ENCODE measurements at places on chromosomes 13 and 19.
A peak's percentile ranks its signal among the peaks of the same experiment; 100 is the strongest.

GRCh38 chr13:33678906-33679657 is 138.9 kb upstream of the RFC3 start:
- DNase-seq, result peak; percentile 52

GRCh38 chr13:98487016-98487415 is 89.9 kb downstream of the STK24 start:
- no peak for DNase-seq

GRCh38 chr13:47959468-47960247 is 41.4 kb downstream of the SUCLA2 start:
- DNase-seq, result no peak

- no peak for DNase-seq
Observed at GRCh38 chr13:28476919-28477708, 17.8 kb downstream of the FLT1 start.

- DNase-seq, result no peak
Observed at GRCh38 chr19:30402436-30403202, 30.4 kb downstream of the ZNF536 start.

- DNase-seq, result no peak
Observed at GRCh38 chr19:32891609-32892008, 22.0 kb upstream of the SLC7A9 start.

GRCh38 chr19:1468821-1469254 is 10.2 kb downstream of the C19orf25 start:
- no peak for DNase-seq

DNA sequence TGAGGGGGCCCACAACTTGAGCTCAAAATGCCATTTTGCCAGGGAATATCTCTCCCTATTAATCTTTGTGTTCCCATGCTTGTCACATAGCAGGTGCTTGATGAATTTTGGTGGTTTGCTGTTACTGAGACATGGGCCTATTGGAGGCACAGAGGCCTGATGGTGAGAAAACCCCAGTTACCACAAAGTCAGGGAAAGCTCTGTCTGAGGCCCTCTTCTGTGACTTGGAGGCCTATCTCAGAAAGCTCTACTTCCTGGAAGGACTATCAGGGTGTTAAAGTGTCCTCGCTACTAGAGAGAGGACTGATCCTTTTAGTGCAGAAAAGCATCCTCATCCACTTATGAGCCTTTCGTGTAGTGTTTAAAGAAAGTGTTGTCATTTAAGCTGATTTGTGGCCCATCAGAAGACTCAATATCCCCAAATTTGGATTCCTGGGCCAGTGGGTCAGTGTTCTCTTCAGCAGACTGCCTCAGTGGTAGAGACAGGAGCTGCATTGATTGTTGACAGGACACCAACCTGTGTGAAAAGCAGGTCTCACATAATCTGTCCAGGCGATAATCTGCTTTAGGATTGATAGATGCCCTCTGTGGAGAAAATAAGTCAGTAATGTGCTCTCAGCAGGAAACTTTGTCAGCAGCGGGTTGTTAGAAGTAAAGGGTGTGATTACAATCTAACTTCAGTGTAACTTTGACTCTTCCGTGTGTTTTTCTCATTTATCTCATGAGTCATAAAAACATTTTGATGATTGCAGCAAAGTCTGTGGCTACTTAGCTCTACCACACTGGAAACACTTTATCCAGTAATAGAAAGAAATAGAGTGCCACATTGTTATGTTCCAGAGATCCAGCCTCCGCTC is 121.0 kb downstream of the AKAP11 start:
- DNase-seq, result no peak

Measured in stimulated activated CD4-positive, alpha-beta T cell treated with anti-CD3 and anti-CD28 coated beads, TNF-alpha, amount 100 ng/mL, for 4 hours (primary cell).